ENCODE measurements at places on chromosomes 3 and 15.

- H3K27ac ChIP-seq: no peak overlapping the region
- H3K36me3 ChIP-seq: no peaks in the 10 kb centered on the region
- no peaks in the 10 kb centered on the region for H3K4me1 ChIP-seq
- DNase-seq: no peak
Measured at GRCh38 chr3:169394316-169394715, 269.2 kb downstream of the MECOM start.

DNA sequence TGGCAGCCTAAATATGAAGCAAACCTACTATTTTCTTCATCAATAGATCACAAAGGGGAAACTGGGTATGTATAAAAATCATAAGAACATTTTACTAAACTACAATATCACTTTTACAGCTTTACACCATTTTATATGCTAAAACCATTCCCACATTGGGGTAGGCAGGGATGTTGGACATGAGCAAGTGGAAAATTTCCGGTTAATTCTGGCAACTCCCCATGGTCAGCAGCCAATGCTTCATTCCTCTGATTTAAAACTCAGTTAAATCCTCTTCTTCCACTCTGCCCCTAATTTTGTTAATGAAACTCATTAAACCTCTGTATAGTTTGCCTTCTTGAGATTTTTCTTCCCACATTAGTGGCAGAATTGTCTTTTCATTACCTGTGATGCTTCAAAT is 552.5 kb upstream of the NECTIN3 start:
- H3K36me3 ChIP-seq: no peaks in the 10 kb centered on the region
- H3K27ac ChIP-seq: no peak overlapping the region
- H3K4me3 ChIP-seq: no peak overlapping the region
- no peak for DNase-seq

DNA sequence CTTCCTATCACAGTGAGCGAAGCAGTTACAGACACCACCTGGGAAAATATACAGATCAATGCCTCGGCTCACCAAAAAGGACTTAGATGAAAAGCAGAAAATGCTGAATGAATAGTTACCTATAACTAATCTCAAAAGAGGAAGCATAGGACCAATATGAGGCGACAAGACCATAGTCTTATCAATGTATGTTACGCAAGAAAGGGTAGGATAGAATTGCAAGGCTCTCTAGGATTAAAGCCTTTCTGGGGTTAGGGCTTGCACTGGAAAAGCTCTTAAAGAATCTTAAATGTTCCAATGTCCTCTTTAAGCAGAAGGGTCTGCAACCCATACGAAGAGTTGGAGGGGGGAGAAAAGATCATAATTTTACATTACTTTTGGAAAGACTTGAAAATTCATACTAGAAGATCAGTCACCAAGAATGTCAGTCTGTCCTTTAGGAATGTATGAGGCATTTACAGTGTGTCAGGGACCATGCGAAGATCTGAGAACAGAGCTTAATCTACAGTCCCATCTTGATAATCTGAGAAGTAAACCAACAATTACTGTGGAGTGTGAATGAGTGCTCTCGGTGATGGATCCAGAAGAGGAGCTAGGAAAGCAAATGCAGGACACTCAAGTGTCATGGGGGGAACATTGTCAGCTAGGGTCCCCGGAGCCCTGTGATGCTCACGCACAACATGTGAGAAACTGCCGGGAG is 185.9 kb downstream of the GREM1 start:
- H3K4me3 ChIP-seq: no peak overlapping the region
- no peak overlapping the region for H3K27ac ChIP-seq
- no peak for DNase-seq
- peaks cover 10% of the 10 kb centered on the region for H3K36me3 ChIP-seq
- H3K4me1 ChIP-seq: no peaks in the 10 kb centered on the region

- H3K27me3 ChIP-seq: no peaks in the 10 kb centered on the region
- H3K36me3 ChIP-seq: peaks cover 10% of the 10 kb centered on the region
- H3K4me3 ChIP-seq: no peak overlapping the region
- DNase-seq: no peak
Measured at GRCh38 chr15:67569668-67570067, 27.2 kb downstream of the MAP2K5 start.

DNA sequence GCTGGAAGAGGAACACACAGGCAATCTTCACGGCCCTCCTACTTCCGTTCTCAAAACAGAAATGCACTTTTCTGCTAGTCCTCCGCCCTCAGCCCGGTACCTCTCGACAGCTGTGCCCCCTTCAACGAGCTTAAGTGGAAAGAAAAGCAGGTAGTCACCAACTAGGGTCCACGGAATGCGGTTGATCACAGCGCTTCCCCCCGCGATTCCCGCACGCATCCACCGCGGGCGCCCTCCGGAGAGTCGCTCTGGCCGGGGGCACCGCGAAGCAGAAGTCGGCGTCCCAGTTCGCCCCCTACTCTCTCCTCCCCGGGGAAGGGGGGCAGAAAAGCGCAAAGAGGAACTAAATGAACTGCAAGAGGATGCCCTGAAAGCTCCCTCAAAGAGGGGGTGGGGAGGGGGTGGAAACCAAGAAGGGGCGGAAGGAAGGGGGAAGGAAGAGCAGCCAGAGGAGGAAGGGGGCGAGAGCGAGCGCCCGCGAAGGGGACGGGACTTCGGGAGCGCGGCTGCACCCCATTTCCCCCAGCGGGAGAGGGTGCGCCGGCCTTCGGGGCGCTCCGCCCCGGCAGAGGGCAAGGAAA is 738 bp downstream of the ACAP2 start:
- peaks cover 43% of the 10 kb centered on the region for H3K4me1 ChIP-seq
- H3K27me3 ChIP-seq: no peaks in the 10 kb centered on the region
- peak; percentile 30 for DNase-seq
- peaks cover 16% of the 10 kb centered on the region for H3K36me3 ChIP-seq

- DNase-seq: no peak
- H3K36me3 ChIP-seq: peaks cover 51% of the 10 kb centered on the region
- H3K27me3 ChIP-seq: no peaks in the 10 kb centered on the region
- H3K27ac ChIP-seq: no peak overlapping the region
- no peak overlapping the region for H3K4me3 ChIP-seq
Measured at GRCh38 chr15:64137226-64137833, 14.2 kb upstream of the SNX22 start.

DNA sequence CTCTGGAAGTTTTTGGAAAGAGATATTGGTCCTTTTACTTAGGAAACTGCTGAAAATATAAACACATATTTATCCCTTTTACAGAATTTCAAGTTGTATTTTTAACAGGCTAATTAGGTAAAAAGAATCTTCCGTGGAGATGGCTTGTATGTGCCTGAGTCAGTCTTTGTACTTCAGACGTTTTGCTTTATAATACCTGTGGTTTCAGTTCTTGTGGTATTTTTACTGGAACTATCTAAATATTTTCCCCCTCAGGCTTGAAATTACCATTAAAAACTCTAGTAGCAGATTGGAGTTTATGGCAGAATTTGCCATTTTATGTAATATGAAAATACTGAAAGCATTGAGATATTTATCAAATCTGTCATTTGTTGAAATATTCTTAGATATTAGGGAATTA is 151.6 kb upstream of the CGNL1 start:
- H3K4me1 ChIP-seq: peaks cover 10% of the 10 kb centered on the region
- no peak overlapping the region for H3K27ac ChIP-seq
- H3K36me3 ChIP-seq: no peaks in the 10 kb centered on the region
- DNase-seq: no peak
- H3K27me3 ChIP-seq: no peaks in the 10 kb centered on the region

DNA sequence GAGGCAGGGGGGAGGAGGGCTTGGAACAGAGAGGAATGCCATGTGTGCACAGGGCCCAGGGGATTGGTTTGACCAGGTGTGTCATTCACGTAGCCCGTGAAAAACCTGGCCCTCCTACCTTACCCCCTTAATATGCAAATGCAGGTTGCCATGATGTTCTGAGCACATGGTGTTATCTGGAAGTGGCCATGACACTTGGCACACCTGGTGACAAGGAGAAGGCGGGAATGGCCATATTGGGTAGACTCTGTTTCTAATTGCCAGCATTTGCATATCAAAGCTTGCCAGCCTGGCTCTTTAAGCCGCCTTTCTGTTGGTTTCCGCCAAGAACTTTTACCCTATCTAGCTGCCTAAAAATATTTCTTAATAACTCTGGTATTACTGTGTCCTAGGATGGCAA is 202.1 kb upstream of the DPH6 start:
- DNase-seq: no peak
- H3K27me3 ChIP-seq: peaks cover 9% of the 10 kb centered on the region
- no peaks in the 10 kb centered on the region for H3K36me3 ChIP-seq
- no peak overlapping the region for H3K4me3 ChIP-seq
- no peak overlapping the region for H3K27ac ChIP-seq

DNA sequence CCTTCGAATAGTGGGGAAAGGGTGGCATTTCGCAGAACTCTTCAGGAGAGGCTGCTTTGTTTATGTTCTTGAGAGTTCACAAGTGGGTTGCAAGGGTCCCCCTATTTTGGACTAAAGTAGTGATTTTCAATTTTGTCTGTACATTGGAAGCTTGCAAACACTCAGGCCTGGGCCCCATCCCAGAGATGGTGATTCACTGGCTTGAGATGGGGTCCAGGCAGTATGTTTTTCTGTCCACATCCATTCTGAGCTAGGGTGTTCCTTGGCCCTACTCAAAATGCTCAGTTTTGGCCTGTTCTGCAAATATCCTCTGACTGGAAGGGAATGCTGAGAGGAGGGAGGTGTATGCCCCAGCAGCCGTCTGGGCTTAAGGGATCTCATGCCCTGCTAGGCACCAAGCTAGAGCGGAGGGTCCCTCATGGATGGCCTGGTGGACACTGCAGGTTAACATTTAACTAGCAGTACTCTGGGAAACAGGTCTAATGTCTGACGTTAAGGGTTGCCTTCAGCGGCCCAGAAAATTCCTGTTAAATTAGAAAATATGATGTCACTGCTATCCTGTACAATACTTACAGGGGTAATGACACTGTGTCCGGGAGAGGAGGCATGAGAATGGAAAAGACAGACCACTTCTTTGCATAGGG is 181.4 kb downstream of the OPA1 start:
- DNase-seq: no peak
- no peak overlapping the region for H3K27ac ChIP-seq
- no peak overlapping the region for H3K4me3 ChIP-seq
- H3K27me3 ChIP-seq: peaks cover 59% of the 10 kb centered on the region
- H3K36me3 ChIP-seq: no peaks in the 10 kb centered on the region

GRCh38 chr15:35115155-35115725 is 30.1 kb upstream of the NANOGP8 start:
- H3K27me3 ChIP-seq: no peaks in the 10 kb centered on the region
- H3K4me3 ChIP-seq: no peak overlapping the region
- no peak overlapping the region for H3K27ac ChIP-seq
- DNase-seq: no peak

DNA sequence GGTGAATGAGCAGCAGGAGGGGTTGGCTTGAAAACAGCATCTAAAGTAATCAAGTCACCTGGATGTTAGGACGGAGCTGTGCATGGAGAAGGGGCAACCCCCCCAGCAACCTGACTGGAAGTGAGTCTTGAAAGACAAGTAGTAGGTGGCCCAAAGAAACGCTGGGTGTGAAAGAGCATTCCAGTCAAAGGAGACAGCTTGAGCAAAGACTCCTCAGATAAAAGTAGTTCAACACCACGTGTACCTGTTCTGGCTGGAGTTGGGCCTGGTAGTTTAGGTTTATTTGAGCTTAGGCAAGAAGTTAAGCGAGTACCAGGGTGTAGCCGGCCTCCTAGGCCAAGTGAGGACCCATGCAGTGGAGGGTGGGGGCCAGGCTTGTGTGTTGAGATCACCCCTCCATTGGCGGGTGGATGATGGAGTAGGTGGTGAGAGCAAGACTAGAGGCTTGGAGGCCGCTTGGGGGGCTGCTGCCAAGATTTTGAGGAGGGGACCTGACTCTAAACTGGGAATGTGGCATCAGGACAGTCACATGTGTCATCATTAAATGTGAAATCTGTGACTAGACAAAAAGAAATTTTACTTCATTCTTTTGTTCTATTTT is 61.3 kb downstream of the ABHD2 start:
- H3K4me1 ChIP-seq: peaks cover under 1% of the 10 kb centered on the region
- H3K4me3 ChIP-seq: no peak overlapping the region
- DNase-seq: no peak
- peak overlapping the region; percentile 3 for H3K27ac ChIP-seq
- peaks cover 18% of the 10 kb centered on the region for H3K36me3 ChIP-seq
- no peaks in the 10 kb centered on the region for H3K27me3 ChIP-seq

- no peaks in the 10 kb centered on the region for H3K27me3 ChIP-seq
- no peaks in the 10 kb centered on the region for H3K36me3 ChIP-seq
- no peak overlapping the region for H3K27ac ChIP-seq
- no peak for DNase-seq
- no peak overlapping the region for H3K4me3 ChIP-seq
- H3K4me1 ChIP-seq: no peaks in the 10 kb centered on the region
Measured at GRCh38 chr3:61858054-61858453, 296.7 kb downstream of the PTPRG start.

DNA sequence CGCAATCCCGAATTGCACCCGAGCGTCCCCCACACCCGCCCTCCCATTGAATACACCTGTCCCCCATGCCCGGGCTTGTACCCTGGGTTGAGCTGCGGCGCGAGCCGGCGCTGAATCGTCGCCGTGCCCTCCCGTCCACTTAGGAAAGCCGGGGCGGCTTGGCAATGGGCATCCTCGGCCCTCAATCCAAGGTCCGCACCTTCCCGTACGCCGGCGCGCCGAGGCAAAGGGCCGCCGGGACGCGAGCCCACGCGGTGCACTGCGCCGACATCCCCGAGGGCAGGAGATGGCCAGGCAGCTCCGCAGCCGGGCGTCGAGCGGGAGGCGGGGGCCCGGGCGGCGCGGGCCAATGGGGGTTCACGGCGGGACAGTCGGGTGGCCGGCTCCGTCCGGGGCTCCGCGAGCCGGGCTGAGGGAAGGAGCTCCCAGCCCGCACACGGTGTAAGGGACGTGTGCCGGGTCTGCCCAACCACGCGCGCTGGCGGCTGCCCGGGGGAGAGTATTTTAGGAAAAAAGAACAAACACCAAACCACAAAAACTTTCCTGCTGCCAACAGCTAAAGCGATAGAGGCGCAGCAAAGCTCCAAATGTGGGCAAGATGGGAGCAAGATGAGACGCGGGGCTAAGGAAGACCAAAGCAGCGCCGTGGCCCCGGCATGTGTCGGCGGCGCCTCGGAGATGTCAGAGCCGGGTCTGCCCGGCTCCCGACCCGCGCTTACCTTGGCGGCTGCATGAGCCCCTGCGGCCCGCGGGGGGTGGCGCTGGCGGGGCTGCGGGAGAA is 621 bp downstream of the RGMA start:
- H3K27me3 ChIP-seq: peaks cover 72% of the 10 kb centered on the region
- H3K36me3 ChIP-seq: no peaks in the 10 kb centered on the region
- H3K4me3 ChIP-seq: peak overlapping the region; percentile 79
- H3K27ac ChIP-seq: peak overlapping the region; percentile 58
- peaks cover 22% of the 10 kb centered on the region for H3K4me1 ChIP-seq
- peak; percentile 23 for DNase-seq

DNA sequence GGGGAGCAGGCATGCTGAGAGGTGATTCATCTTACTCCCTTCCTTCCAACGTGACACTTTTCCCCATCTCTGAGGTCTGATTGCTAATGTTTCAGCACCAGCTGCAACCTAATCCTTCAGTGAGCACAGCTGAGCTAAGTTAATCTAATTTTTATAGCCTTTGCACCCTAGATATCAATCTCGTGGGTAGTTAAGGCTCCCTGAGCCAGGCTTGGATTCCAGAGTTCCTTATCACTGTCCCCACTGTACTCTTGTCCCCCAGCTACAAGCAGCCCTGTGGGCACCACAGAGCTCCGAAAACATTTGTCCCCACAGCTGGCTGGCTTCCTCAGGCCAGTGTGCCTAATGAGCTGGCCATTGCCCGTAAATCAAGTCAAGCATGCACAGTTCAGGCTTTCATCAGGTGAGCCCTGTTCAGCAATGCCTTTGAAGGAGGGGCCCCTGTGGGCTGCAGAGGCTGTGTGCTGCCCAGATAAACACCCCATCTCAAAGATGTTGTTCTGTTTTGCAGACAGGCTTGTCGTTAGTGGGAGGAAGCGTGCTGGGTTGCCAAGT is 376.9 kb upstream of the RASGRP1 start:
- no peak overlapping the region for H3K4me3 ChIP-seq
- H3K36me3 ChIP-seq: peaks cover 2% of the 10 kb centered on the region
- H3K27me3 ChIP-seq: peaks cover 39% of the 10 kb centered on the region

Measured in central memory CD8-positive, alpha-beta T cell (primary cell).